NCI-H1694 (cell line): ENCODE measurements at places on chromosomes 1 and 21.

DNA sequence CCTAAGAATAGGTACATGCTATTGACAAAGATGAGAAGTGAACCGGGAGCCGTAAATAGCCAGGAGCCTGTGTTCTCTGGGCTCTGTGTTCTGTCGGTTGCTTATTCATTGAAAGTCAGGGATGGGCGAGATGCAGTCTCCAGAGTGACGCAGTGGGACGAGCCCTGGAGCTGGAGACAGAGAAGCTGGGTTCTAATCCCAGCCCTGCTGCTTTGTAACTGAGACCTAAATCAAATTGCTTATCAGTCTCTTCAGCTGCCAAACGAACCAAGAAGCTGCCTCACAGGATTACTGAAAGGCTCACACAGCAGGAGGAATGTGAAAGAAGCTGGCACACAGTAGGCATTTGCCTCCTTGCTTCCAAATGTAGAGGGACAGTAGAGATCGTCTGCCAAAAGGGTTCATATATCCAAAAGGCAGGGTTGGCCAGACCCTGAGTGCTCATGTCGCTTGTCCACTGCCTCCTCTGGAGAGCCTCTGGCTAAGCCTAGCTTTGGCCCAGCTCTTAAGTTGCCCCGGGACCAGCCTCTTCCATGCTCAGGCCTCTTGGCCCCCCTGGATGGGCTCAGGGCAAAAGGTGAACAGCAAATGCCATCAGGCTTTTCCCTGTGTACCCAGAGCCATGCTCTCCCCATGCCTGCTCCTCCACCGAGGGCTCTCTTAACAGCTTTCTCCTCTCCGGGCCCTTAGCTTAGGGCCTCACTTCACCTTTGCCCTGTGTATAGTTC is 134.2 kb upstream of the IPO9 start:
- no peak for DNase-seq

- no peak for DNase-seq
Measured at GRCh38 chr1:29772584-29773100, 536.3 kb downstream of the PTPRU start.

DNA sequence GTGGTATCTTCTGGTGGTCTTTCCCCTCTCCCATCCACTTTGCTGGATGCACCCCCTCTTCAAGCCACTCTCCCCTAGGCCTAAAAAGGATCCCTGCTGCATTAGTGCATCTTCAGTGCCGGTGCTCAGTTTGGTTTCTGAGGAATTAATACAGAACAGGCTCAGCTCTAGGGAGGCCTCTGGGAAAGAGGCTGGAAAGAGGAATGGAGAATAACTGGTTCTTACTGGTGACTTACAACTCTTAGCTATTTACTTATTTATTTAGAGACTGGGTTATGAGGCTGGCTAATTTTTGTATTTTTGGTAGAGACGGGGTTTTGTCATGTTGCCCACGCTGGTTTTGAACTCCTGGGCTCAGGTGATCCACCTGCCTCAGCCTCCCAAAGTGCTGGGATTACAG is 19.0 kb downstream of the MFN2 start:
- DNase-seq: no peak

- DNase-seq: no peak
Measured at GRCh38 chr1:220113136-220113695, 19.3 kb downstream of the IARS2 start.

DNA sequence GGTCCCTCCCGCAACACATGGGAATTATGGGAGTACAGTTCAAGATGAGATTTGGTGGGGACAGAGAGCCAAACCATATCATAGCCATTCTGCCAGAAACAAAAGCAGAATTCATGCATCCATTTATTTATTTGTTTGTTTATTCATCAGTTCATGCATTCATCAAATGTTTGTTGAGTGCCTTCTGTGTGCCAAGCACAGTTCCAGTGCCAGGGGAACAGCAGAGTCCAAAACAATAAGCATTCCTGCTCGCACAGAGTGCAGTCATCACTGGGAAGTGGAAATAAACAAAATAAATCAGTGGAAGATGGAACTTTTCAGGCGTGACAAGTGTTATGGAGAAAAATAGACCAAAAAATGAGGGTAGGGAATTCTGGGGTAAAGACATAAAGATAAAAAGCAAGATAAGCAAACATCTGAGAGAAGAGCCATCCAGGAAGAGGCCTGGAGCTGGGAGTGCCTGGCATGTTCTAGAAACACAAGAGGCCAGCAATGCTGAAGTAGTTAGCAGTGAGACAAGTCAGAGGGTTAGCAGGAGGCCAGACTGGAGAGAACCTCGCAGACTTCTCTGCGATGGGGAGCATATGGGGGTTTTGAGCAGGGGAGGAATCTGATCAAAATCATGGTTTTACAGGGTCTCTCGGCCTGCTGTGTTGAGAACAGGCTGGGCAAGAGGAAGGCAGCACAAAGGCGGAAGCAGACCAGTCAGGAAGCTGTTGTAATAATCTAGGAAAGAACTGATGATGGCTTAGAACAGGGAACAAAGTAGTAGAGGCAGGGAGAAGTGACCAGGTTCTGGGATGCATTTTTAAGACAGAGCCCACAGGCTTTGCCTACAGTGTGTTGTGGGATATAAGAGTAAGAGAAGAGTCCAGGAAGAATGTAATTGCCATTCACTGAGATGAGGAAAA is 113.2 kb downstream of the GLUL start:
- DNase-seq: no peak

DNA sequence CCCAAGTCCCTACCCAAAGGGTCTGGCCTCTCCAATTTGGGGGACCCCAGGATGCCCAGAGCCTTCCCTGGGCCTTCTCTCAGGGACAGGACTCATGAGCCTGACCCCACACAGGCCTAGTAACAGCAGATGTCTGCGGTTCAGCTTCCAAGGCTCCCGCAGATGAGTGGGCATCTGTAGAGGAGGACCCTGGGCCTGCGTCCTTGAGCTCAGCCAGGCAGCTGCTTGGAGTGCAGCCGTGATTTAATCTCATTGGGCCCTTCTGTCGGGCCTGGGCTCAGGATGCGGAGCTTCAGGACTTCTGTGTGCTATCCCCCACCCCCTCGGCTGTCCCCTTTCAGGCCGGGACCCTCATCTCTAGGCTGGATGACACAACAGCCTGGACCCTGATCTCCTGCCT is 35.4 kb downstream of the IGSF21 start:
- no peak for DNase-seq

DNA sequence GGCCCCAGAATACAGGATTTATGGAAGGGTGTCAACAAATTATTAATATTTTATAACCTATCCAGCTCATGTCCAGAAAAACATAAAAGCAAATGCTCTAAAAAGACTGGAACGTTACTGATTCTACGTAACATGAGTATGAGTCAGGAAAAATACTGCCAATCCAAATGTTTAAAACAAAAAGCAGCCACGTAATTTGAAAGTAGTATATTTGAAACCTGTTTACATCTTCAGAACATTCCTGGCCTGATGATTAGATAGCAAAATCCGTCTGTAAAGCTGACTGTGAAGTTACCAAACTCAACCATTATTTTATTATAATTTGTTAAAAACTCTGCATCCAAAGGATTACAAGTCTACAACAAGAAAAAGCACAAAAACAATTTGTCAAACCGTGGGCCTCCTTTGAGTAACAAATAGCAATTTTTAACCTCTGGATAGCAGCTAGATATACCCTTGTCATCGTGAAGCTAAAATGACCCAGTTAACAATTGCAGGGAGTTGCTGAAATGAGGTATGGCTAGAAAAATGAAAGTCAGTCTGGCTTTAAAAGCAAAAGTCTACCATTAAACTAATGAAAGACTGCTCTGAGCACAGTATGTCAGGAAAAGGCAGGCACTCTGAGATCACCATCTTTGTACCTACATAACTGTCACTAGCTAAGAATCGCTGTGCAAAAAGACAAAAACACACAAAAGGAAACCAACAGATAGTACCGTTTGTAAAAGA is 1.2 kb downstream of the UBR4 start:
- DNase-seq: no peak

DNA sequence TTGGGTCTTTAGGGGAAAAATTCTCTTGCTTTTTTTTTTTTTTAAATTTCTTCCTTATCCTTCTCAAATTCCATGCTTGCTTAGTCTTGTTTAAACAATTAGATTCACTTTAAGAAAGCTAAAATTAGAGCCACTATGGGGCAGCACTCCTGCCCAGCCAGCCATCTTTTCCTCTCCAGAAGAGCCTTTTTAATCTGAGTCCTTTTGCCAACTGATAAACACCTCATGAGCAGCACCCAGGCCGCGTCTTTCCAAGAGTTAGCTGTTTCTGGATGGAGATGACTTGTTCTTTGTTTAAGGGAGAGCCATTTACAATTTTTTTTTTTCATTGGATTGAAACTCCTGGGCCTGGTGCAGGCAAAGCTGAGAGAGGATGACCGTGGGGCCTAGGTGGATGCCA is 53.3 kb upstream of the TSPAN2 start:
- no peak for DNase-seq

DNA sequence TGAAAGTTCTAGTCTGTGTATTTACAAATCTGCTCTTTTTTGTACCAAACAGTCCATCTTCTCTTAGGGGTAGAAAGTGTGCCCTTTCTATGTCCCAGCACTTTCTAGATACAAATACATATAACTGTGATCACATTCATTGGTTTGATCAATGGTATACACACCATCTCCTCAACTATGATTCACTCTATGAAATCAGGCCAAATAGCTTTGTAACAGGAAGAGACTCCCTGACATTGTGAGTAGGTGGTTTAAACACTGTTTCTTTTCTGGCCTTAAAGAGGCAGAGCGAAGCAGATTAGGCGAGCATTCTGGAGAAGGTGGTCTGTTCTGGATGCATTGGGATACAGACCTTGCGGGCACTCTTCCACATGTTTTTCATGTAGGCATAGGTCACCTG is 39.3 kb upstream of the EXOSC10 start:
- DNase-seq: no peak

DNA sequence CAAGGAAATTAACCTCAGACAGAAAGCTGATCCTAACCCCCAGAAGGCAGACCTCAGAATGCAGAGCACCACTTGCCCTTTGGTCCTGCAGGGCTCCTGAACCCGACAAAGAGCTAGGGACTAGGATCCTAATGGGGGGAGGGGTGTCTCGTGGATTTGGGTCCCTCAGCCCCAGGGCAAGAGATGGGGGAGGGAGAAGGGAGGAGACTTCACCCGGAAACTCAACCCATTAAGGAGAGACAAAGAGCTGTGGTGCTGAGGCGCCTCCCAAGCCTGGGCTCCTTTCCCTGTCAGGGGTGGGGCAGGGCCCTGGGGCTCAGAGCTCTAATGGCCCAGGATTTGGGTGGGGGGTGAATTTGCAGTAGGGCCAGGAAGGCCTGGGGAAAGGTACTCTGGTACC is 2.9 kb downstream of the NECTIN4 start:
- no peak for DNase-seq

- DNase-seq: no peak
Measured at GRCh38 chr21:17491716-17492414, 21.0 kb upstream of the CXADR start.

DNA sequence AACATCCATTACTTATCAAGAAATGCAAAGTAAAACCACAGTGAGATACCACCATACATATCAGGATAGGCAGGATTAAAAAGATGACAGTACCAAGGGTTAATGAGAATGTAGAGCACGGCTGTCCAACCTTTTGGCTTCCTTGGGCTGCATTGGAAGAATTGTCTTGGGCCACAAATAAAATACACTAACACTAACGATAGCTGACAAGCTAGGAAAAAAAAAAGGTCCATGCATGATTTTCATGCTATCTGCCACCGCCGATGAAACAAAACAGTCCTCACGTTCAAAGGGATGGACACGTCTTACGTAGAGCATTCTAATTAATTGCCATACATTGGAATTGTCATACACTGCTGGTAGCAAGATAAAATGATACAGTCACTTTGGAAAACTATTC is 14.3 kb downstream of the BACH1 start:
- no peak for DNase-seq

DNA sequence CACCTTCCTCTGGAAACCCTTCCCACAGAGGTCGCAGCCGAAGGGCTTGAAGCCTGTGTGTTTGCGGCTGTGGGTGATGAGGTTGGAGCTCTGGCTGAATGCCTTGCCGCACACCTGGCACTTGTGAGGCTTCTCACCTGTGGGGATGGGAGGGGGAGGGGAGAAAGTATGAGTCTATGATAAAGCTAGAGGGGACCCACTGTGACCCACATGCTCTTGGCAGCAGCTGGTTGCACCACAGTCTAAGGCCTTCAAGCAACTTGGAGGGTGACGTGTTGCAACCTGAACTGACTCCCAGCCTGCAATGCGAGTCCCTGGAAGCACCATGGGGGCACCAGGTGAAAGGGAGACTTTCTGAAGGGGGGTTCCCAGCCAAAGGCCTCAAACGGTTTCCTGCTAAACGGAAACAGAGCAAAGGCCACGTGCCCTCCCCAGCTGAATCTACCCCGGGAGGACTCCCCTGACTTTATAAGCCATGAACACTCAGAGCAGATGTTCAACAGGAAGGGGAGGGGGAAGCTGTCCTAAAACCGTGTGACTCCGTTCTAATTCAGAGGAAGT is 10.6 kb downstream of the GFI1 start:
- DNase-seq: no peak

DNA sequence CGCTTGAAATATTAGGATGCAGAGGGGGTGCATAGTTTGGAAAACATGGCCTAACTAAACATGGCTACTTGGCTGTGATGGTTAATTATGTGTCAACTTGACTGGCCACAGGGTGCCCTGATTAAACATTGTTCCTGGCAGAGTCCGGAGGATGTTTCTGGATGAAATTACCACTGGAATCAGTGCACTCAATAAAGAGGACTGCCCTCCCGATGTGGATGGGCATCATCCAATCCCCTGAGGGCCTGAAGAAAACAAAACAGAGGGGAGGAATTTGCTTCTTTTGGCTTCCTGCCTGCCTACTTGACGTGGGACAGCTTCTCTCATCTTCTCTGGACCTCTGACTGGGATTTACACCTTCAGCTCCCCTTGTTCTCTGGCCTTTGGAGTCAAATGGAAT is 79.1 kb upstream of the KCNE2 start:
- no peak for DNase-seq

GRCh38 chr1:94160811-94161210 is 39.9 kb upstream of the ABCA4 start:
- no peak for DNase-seq

GRCh38 chr1:3963554-3963953 is 63.5 kb upstream of the C1orf174 start:
- DNase-seq: no peak

DNA sequence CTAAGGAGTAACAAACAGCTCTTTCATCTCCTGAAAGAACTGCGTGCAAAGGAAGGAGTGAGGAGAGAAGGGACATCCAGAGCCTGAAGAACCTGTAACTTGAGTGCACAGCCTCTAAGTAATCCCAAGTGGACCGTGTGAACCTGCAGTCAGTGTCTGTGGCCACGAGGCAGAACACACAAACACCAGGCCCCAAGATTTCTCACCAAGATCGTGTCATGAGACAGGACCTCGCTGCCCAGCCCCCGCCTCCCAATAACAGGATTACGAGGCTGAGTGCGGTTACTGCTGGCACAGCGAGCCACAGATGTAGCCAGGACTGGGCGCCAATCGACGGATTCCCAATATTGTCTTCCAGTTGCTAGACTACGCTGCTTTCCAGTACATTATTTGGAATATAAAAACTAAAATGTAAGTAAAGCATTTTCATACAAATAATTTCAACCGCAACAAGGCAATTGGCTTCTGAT is 101.3 kb upstream of the SLC25A33 start:
- no peak for DNase-seq

GRCh38 chr21:39079617-39080016 is 103.6 kb downstream of the PSMG1 start:
- no peak for DNase-seq
